ENCODE measurements at places on chromosomes 13 and 19. TPM values are rescaled to one million over a fixed set of nuclear protein-coding genes. Genes with fewer than 3 reads are reported as not detected.

Gene TUBA3C
- not detected for total RNA-seq

Gene NAPSA
- total RNA-seq: under 0.01 TPM

Gene ZNF91
- total RNA-seq: 8.4 TPM

Gene TRPC4
- 0.04 TPM for total RNA-seq

Gene XAB2
- total RNA-seq: 30.6 TPM

Gene LILRB1
- total RNA-seq: not detected

Gene TEAD2
- 46.5 TPM for total RNA-seq

Gene ZNF780A
- total RNA-seq: 17.5 TPM

Gene GIPC3
- total RNA-seq: 0.53 TPM

Gene PLK5
- not detected for total RNA-seq

Gene CCNA1
- 127 TPM for total RNA-seq

Gene S1PR2
- total RNA-seq: 0.46 TPM

Gene NHLRC3
- 8.4 TPM for total RNA-seq

Gene CEACAM7
- total RNA-seq: not detected

Gene PRODH2
- total RNA-seq: not detected

Gene SPTBN4
- total RNA-seq: 0.28 TPM

Gene KCNC3
- total RNA-seq: 0.11 TPM

Gene RPL21
- total RNA-seq: 833 TPM

Gene KISS1R
- total RNA-seq: not detected

Gene CDX2
- total RNA-seq: not detected

Gene ZNF708
- 5.9 TPM for total RNA-seq

Gene CLEC17A
- total RNA-seq: not detected

Gene RNF17
- not detected for total RNA-seq

Gene OR7D2
- not detected for total RNA-seq

Gene IFNL1
- total RNA-seq: not detected

Gene CGB8
- total RNA-seq: not detected

Gene CD209
- not detected for total RNA-seq

Gene C19orf85
- not detected for total RNA-seq

Gene NECTIN2
- 112 TPM for total RNA-seq
